ENCODE measurements at places on chromosomes 12 and 14.
A peak's percentile ranks its signal among the peaks of the same experiment; 100 is the strongest.

DNA sequence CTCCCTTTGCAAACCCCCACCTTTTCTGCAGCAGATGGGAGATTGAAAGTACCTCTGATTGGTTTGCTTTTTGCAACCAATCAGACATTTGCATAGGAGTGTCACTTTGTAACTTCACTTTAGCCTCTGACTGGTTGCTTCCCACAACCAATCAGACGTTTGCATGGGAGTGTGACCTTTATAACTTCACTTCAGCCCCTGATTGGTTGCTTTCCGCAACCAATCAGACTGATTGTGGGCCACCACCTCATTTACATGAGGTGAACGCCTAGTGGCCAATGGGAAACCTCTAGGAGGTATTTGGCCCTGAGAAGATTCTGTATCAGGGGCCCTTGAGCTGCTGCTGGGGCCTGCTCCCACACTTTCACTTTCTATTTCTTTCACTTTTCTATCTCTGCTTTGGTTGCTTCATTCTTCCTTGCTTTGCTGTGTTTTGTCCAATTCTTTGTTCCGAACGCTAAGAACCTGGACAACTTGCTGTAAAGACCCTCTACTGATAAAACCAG lies 106.0 kb upstream of the PRICKLE1 start:
- DNase-seq = no peak

- DNase-seq = no peak
Observed at GRCh38 chr12:104329707-104330532, 26.4 kb downstream of the EID3 start.

DNA sequence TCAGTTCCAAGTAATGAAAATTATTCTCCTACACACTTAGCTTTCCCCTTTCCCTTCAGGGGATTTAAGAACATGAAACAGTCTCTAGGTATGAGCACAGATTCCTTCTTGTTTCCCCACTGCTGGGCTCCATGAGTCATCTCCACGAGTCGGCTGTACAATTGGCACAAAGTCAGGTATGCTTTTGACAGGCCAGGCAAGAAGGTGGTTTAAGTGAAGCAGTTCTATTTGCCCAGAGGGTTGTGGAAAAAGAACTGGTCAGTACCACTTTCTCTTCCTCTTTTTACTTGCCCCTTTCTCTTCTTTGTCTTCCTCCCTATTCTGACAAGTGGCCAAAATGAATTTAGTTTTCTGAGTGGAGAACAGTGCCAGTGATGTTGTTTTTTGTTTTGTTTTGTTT lies 16.3 kb downstream of the DYNC1H1 start:
- DNase-seq = peak; percentile 80

DNA sequence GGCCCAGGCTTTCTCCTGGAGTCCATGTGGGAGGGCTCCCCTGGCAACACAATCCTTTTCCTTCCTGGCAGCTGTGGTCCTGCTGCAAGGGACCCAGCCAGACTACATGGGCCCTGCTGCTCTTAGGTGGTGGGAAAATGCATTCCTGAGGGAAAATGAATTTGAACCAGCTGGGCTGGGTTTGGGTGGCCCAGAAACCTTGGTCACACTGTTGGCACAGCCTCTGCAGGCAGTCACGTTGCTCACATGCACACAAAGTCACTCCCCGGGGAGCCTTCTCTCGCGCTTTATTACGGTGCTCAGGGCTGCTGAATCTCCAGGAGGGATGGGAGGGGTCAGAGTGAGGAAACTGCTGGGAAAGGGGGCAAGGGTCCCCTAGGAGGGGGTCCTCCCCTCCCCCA lies 17.2 kb downstream of the PLEKHG3 start:
- no peak for DNase-seq

DNA sequence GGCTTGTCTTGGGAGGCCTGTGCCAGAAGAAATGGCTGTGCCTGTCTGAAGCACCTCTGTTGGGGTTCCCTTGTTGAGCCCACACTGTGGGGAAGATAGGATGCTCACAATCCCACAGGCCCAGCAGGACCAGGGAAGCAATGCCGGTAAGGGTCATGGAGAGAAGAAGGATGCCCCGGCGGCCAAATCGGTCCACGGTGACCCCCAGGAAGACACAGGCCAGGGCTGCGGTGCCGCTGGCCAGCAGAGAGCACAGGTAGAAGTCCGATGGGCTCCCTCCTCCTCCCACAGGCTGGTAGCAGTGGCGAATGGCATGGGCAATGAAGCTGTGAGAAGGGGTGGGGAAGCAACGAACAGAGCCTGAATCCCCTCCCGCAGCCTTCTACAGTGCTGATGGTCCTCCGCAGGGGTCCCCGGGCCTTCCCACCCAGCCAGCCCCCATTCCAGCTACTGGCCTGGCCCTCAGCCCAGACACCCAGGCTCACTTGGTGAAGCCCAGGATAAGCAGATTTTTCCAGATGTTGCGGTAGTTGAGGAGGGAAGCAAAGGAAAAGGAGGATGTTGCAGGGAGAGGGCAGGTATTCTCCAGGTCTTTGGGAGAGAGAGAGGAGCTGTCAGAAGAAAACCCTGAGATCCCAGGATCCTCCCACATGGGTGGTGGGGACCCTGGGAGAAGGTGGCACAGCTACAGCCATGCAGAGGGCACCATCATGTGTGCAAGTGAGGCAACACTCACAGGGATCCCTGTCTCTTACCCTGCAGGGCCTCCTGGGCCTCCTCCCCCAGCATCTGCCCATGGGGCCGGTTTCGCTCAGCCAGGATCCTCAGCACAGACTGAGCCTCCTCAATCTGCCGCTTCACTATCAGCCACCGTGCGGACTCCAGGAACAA lies 5.0 kb downstream of the SLC22A17 start:
- DNase-seq = no peak

- DNase-seq = no peak
Observed at GRCh38 chr12:78431931-78432330, 432.6 kb upstream of the SYT1 start.

DNA sequence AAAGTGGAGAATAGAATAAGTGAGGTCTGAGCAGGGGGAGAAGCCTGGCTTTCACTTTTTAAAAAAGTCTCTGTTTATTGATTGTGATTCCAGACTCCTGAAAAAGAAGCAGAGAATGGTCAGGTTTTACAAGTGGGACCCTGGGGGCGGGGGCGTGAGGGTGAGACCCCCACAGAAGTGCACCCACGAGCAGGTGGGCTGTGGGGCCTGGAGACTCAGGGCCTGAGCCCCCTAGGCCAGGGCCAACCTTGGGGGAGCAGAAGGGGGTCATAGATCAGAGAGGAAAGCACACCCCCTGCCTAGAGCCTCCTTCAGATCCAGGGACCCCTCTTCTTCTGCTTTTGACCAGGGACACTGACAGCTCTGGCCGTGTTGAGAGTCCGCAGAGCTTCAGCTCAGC lies 180.3 kb downstream of the ADGRD1 start:
- DNase-seq = no peak

DNA sequence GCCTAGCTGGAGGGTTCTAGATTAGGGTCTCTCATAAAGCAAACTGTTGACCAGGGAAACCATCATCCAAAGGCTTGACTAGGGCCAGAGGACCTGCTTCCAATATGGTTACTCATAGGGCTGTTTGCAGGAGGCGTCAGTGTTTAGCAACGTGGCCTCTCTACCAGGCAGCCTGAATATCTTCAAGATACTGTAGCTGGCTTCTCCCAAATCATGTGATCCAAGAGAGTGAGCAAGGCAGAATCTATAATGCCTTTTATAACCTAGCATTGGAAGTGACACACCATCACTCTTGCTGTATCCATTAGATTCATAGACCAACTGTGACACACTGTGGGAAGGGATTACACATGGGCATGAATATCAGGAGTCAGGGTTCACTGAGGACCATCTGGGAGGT lies 17.3 kb downstream of the TPH2 start:
- DNase-seq = no peak

DNA sequence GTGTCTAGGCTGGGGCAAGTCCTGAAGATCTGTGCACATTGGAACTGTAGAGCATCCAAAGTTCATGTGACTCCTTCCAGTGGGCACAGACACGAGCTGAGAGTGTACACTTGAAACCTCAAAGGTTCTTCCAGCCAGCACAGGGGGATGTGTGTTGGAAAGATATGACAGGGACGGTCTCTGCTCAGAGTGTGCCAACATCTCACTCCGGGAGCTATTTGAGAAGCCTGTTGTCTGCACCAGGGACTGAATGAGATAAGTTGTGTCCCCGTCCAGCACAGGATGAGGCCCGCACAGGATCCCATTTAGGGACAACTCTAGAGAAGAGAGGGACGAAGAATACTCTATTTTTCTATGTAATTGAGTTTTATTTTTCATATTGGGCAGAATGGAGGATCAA lies 136.3 kb downstream of the SNAPC1 start:
- DNase-seq = no peak

- no peak for DNase-seq
Observed at GRCh38 chr12:90036637-90037036, 328.0 kb upstream of the ATP2B1 start.

GRCh38 chr12:19761463-19761862 lies 322.2 kb downstream of the AEBP2 start:
- no peak for DNase-seq

DNA sequence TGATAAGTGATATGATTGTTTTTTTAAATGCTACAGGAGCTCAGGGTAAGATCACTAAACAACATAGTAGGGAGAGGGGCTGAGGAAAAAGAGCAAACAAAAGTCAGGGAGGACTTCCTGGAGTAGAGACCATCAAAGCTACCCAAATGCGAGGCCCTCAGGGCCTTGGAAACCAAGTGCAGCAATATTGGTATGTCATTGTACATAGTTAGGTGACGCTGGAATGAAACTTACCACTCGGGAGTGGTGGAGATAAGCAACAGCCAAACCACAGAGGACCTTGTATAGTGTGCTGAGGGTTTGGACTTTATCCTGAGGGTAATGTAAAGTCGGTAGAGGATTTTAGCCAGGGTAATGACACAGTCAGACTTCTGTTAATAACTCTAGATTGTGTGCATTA lies 13.8 kb downstream of the KITLG start:
- no peak for DNase-seq

DNA sequence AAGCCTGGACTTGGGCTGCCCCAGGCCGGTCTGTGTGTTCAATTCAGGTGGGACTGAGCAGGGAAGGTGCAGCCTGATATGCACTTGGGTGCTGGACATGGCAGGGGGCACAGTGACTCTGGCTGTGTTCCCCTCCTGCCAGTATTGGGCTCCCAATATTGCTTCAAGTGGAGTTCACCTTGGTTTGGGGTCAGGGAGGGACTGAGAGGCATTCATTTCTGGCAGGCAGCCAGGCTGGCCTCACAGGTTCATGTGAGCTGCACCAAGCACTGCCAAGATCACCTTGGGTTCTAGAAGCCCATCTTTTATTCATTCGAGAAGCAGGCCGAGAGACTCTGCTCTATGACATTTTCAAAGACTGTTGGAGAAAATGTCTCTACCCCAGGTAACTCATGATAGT lies 245.0 kb downstream of the CHST11 start:
- DNase-seq = no peak

DNA sequence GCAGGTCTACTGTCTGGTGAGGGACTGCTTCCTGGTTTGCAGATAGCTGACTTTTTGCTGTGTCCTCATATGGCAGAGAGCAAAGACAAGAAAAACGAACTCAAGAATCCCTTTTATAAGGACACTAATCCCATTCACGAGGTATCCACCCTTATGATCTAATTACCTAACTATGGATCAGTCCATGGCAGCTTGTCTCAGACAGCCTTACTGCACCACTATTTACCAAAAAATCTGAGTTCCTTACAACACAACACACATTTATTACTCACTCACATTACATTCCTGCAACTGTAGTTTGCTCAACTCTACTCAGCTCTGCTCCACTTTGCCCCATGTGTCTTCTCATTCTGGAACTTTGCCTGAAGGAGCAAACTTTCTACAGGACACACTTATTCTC lies 10.1 kb upstream of the SLC6A15 start:
- no peak for DNase-seq

GRCh38 chr12:105975351-105975750 lies 163.4 kb downstream of the NUAK1 start:
- DNase-seq = no peak

- DNase-seq = no peak
Observed at GRCh38 chr14:93946104-93946503, 19.0 kb downstream of the FAM181A start.

- no peak for DNase-seq
Observed at GRCh38 chr12:24491968-24492367, 456.9 kb downstream of the BCAT1 start.

GRCh38 chr12:89649820-89650219 lies 58.8 kb downstream of the ATP2B1 start:
- no peak for DNase-seq

DNA sequence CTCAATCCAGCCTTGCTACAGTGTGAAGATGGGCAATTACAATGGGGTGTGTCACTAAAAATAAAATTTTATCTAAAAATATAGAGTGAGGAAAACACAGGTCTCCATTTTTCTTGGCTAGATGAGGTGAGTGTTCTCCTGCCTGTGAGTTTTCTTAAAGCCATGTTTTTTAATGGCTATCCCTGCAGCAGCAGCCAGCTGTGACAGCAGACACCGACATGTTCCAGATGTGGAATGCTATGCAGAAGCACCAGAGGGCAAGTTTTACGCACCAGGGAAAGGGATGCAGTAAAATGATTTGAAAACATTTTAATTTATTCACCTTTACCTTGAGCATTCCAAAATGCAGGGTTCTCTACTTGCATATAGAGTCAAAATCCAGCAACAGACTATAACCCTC lies 577.0 kb upstream of the STXBP6 start:
- no peak for DNase-seq

DNA sequence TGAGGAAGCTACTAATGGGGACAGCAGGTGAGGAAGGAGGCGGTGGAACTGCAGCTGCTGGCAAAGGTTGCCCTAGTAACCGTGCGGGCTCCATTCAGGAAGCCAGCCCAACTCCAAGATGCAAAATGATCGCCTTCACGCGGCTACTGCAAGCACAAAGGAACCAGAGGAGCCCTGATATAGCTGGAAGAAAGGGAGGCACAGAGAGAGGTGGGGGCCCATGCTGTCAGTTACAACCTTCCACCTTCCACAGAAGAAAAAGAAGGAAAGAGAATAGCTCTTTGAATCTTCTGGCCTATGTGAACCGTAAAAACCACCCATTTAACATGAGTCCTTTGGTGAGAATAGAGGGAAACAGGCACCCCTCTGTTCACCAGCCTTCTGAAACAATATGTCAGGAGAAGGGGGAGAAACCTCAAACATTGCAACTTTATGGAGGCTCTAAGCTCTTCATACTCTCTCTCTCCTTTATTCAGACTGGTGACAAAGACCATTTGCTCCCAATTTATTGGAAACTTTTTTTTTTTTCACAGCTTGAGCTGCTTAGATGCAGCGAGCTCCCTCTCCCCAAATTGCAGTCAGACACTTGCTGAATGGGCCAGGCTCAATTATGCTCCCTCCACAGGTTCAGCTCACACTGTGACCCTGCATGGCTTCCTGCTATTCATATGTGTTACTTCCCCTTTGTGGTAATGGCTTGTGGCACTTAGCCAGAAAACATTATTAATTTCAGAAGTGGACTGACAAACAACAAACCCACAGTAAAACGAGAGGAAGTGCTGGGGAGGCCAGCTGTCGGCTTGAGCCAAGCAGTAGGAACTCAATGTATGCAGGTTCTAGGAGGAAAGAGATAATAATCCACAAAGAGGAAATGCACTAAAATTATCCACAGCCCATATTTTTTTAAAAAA lies 6.2 kb downstream of the DUSP6 start:
- no peak for DNase-seq

- DNase-seq = no peak
Observed at GRCh38 chr12:1628666-1629337, at the start of gene WNT5B. Gene WNT5B (plus strand): TSS chr12:1629231. CDS start chr12:1631355, 2,124 bp downstream.

GRCh38 chr12:1644534-1645438 lies 15.8 kb downstream of the WNT5B start:
- DNase-seq = no peak
